Hematopoietic multipotent progenitor cell treated with erythropoietin and hydrocortisone succinate and interleukin-3 and kit ligand, for 15 days (in vitro differentiated cells): ENCODE measurements at places on chromosomes 12 and 14.
A peak's percentile ranks its signal among the peaks of the same experiment; 100 is the strongest.

GRCh38 chr12:49537752-49538509 is 899 bp upstream of the KCNH3 start:
- no peak for DNase-seq

DNA sequence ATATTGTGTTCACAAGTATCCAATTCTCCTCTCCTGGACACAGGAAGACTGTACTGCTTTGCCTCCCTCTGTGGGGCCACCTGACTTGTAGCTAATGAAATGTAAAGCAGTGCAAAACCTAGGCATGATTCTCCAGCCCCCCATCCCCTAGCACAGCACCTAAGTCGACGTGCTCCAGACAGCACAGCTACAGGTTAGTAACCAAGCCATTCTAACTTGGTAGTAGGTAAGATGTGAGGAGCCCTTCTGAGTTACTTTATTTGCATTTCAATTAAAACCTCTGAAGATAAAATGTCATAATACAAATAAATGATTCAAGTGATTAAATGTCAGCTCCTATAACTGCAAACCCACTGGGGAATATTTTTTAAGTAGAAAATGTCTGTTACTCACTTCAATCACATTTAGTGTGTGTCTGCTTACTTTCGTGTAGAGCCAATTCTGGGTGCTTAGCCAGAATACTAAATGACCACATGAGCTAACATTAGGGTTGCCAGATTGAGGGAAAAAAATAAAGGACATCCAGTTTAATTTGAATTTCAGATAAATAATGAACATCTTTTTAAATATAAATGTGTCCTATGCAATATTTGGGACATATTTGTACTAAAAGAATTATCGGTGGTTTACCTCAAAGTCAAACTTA is 64.8 kb upstream of the HIF1A start:
- DNase-seq = no peak

DNA sequence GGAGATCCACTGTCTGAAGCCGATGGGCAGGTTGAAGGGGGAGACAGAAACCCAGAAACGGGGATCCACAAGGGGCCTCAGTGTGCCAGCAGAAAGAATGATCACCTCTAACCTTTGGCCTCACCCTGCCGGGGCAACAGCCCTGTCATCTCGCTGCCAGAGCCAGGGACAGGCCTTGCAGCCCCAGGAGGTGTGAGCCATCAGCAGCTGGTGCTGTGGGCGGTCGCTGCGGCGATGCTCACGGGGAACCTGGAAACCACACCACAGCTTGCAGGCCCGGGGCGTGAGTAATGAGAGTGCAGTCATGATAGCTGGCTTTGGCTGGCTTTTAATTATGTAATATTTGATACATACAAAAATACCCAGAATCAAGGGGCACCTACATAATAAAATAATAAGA is 4.7 kb upstream of the TTC7B start:
- no peak for DNase-seq

DNA sequence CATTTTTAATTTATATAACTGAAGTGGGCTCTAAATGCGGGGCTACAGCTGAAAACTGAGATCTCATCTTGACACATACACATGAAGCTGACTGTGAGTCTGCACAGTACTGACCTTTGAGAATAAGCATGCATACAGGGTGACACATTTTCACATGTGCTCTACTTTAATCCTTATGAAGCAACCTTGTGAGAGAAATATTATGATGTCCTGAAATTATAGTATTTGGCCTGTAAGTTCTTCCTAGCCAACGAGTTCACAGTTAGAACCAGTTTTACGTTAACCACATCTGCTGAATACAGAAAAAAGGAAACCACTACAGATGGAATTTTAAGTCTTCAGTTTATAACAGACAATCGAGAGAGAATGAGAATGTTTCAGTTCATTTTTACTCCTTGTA is 70.3 kb downstream of the SPPL3 start:
- no peak for DNase-seq

- no peak for DNase-seq
Observed at GRCh38 chr12:131323879-131324278, 370.2 kb downstream of the ADGRD1 start.

DNA sequence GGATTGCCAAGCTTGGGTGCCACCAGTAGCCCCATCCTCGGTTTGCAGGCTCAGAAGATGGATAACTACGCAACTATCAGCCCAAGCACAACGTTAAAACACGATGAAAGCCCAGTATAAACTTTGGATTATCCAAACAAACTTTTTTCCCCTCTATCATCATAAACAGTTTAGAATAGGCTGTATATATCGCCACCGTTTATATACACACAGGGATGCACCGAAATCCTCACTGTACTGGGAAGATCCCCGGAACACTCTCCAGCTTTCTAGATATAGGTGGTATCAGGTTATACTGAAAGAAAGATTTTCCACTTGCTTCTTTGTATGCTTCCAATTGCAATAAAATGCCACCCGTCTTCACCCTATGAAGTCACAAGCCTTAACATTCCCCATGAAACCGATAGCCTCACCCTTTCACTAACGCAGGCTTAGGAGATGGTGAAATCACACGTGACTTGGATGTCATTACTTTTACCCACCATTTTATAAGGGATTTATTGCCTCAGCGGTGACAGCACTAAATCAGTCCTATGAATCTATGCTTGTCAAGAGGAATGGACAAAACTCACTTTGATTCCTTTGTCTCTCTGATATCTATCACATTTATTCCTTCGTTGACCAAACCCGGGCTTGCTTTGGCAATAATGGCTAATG is 207.6 kb upstream of the FOXN3 start:
- no peak for DNase-seq

- DNase-seq = no peak
Observed at GRCh38 chr12:2396448-2396871, 343.7 kb downstream of the CACNA1C start.

GRCh38 chr14:79992407-79993198 is 218.7 kb downstream of the DIO2 start:
- DNase-seq = no peak

DNA sequence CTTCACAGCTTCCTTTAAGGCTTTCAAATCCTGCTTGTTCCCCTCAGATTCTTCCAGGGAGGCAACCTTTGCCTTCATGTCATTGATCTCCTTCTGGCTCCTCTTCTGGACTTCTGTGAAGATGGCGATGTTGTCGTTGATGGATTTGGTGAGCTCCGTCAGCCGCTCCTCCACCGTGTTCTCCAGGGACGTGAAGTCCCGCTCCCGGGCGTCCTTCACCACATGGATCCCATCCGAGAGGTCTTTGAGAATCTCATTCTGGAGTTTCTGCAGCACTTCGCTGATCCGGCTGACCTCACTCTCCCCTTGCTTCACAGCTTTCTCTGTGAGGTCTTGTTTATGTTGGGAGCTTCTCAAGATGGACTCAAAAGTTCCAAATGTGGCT is 7.9 kb downstream of the CKAP4 start:
- DNase-seq = no peak

GRCh38 chr14:35287431-35288013 is 4.7 kb upstream of the PSMA6 start:
- DNase-seq = peak; percentile 17

GRCh38 chr14:85527006-85527405 is 2.9 kb upstream of the FLRT2 start:
- no peak for DNase-seq

GRCh38 chr12:106135781-106136180 is 3.0 kb downstream of the NUAK1 start:
- no peak for DNase-seq

GRCh38 chr12:69534389-69534822 is 50.9 kb upstream of the CCT2 start:
- no peak for DNase-seq

DNA sequence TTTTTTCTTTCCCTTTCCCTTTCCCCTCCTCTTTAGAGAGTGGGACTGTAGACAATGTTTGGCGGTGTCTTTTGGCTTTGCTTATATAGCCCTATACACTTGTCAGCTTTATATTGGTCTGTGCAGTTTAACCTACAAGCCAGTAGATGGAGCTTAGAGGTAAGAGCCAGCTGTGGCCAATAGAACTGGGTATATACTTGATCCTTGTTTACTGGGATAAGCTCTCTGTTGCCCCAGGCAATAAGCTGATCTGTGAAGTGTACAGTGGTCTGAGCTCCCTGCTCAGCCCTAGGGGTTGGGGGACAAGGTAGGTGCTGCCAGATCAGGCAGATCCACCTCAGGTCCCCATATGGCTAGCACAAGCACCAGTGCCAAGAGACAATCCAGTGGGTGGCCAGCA is 434.1 kb downstream of the NOVA1 start:
- DNase-seq = no peak

- DNase-seq = no peak
Observed at GRCh38 chr14:74080820-74081460, 3.3 kb downstream of the ALDH6A1 start.

DNA sequence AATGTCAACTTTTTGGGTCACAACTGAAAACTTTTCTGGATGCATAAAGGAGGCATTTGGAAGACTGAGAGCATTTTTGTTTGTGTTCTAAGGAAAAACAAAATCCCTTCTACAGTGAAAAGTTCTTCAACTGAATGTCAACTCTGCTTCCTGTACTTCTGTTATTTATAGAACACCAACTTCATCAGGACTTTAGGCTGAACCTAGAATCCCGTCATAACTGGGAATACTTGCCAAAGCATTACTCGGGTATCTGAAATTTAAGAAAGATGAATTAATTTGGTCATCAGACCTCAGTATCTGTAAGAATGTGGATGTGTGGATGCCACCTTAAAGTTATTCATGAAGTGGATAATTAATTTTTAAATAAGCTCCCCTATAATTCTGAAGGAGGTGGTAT is 73.2 kb downstream of the FERMT2 start:
- DNase-seq = no peak

- no peak for DNase-seq
Observed at GRCh38 chr12:71054551-71054950, 103.2 kb downstream of the TSPAN8 start.

DNA sequence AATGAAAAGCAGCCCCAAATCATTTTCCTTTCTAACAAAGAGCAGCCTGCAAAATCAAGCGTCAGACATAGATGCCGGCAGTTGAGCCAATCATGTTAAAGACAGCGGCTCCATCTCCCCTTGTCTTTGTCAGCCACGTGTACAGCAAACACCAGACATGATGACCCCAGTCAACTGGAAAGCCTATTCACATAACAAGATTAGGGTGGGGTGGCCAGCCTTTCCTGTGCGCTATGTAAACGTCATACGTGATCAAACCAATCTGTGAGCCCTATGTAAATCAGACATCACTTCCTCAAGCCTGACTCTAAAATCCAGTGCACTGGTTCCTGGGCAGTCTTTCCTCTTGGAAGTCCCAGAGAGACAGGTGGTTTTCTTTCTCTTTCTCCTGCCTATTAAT is 9.9 kb upstream of the FICD start:
- DNase-seq = no peak

DNA sequence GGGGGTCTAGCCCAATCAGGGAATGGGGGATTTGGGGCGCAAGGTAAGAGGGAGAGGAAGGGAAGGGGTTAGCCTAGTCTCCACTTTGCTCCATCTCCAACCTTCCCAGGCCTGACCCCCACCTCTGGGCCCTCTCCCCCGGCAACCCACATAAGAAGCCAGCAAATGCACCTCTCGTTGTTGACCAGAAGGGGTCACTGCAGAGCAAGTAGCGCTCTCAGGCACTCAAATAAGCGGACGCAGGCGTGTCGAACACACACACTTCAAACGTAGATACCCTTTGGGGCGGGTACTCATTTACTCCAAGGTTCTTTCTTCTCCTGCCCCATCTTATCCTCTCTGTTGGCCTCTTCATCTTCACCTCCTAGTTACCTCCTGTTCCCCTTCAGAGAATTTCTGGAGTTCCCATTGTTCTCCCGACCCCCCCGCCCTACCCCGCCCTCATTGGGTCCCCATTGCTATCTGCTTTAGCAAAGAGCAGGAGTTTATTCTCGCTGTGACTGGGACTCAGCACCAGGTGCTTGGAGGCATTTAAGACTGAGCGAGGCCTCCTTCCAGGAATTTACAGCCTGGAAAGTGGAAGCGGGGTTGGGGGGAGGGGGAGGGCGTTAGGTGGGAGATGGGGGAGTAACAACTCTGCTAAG is 1.5 kb upstream of the SRRM4 start:
- peak; percentile 55 for DNase-seq

DNA sequence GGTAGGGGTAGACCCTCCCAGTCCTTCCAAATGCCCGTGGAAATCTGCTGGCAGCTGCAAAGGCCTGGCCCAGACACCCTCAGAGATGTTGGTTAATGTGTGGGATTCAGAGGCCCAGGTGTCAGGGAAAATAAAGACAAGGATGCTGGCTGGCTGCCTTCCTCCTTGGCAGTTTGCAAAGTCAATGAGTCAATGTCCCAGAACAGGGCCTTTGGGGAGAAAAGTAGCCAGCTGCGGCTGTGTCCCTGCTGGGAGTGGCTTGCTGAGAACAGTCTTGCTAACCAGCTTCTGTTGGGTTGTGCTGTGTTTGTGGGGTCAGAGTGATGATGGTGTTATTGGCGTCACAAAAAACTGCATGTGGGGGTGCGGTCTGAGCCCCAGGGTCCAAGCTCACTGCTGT is 29.2 kb downstream of the GLRX5 start:
- DNase-seq = no peak

GRCh38 chr14:92679246-92679645 is 69.2 kb downstream of the LGMN start:
- no peak for DNase-seq

DNA sequence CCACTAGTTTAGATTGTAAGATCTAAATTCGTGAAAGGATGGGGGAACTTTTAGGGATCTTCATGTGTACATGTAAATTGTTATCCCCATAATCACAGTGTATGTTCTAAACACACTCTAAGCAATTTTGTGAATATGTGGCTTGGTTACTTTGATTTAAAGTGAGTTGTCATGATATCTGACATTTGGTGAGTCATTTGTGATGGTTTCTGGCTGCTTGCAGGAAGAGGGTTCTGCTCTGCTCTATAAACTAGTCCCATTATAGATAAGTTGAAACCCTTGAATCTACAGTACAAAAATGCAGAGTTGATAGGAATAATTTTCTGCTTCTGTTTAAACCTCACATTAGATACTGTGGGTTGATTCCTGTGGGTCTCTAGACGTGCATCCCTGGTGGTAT is 14.8 kb downstream of the GUCY2C start:
- DNase-seq = no peak

- DNase-seq = no peak
Observed at GRCh38 chr12:108080363-108080762, 48.7 kb upstream of the WSCD2 start.

DNA sequence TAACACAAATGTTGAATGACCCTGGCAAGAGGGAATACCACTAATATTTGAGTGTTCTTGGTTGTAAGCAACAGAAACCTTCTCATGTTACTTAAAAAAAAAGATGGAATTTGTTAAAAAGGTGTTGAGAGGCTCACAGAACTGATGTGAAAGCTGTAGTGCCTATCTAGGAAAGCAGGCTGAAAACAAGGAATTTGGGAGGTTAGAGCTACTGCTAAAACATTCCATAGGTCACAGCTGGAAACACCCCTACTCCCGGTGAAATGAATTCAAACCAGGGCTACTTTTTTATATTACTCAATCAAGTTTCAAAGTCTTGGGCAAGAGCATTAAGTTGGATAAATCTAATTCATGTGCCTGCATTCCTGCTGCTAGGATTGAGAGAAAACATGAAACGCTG is 104.1 kb downstream of the SLC35F4 start:
- DNase-seq = no peak
